Activated naive CD8-positive, alpha-beta T cell treated with anti-CD3 and anti-CD28 coated beads, Interleukin-2, amount 10 ng/mL, durations not matched to agents 7 days and 5 days (primary cell): ENCODE measurements at places on chromosomes 7 and 10. TPM values are rescaled to one million over a fixed set of nuclear protein-coding genes. Genes with fewer than 3 reads are reported as not detected.

NEUROG3 gene
- not detected for total RNA-seq

UROS gene
- 45.9 TPM for total RNA-seq

TCERG1L gene
- total RNA-seq, result 0.20 TPM

CNTNAP2 gene
- total RNA-seq, result not detected

SKIDA1 gene
- total RNA-seq, result 0.58 TPM

CRYGN gene
- 0.25 TPM for total RNA-seq

POR gene
- total RNA-seq, result 62.2 TPM

TSPAN12 gene
- total RNA-seq, result not detected

AS3MT gene
- 1.3 TPM for total RNA-seq

PIK3AP1 gene
- 7.4 TPM for total RNA-seq

SDK1 gene
- total RNA-seq, result 0.20 TPM

GALNT17 gene
- total RNA-seq, result not detected

NPFFR1 gene
- total RNA-seq, result not detected

PLA2G12B gene
- not detected for total RNA-seq

SFTPA1 gene
- not detected for total RNA-seq

LIPN gene
- total RNA-seq, result not detected

PAPOLB gene
- not detected for total RNA-seq
